A549 treated with AZD2906 at 1 μM for 4 hours (cell line): ENCODE measurements at places on chromosomes 16 and 17. TPM values are rescaled to one million over a fixed set of nuclear protein-coding genes. Genes with fewer than 3 reads are reported as not detected.

Gene TMEM238L
- not detected in 5 replicates for total RNA-seq

Gene OGFOD1
- total RNA-seq: 70.3 to 110 TPM (median 77.4 TPM) in 5 replicates

Gene ASB16
- total RNA-seq: 0.07 TPM in 3 of 5 replicates, not detected in the others

Gene MT1X
- 569 to 951 TPM (median 792 TPM) in 5 replicates for total RNA-seq

Gene TEX19
- total RNA-seq: 0.29 to 0.49 TPM (median 0.37 TPM) in 5 replicates

Gene DNASE1L2
- 0.60 to 1.7 TPM (median 1.3 TPM) in 5 replicates for total RNA-seq

Gene DHX58
- 0.37 to 0.79 TPM (median 0.39 TPM) in 5 replicates for total RNA-seq

Gene NTN1
- 0.46 to 0.85 TPM (median 0.58 TPM) in 5 replicates for total RNA-seq

Gene OR2C1
- not detected in 5 replicates for total RNA-seq

Gene CDK5R1
- 6.1 to 6.7 TPM (median 6.3 TPM) in 5 replicates for total RNA-seq

Gene CACNA1G
- 3.3 to 4.1 TPM (median 4.0 TPM) in 5 replicates for total RNA-seq

Gene TLCD2
- 1.3 to 2.0 TPM (median 1.6 TPM) in 5 replicates for total RNA-seq

Gene NLRC3
- total RNA-seq: 0.02 to 0.08 TPM in 2 of 5 replicates, not detected in the others

Gene SCN4A
- total RNA-seq: 0.02 to 0.13 TPM (median 0.03 TPM) in 5 replicates

Gene HEATR9
- not detected in 5 replicates for total RNA-seq

Gene RSPRY1
- 33.0 to 47.7 TPM (median 37.2 TPM) in 5 replicates for total RNA-seq

Gene CSH2
- not detected in 5 replicates for total RNA-seq

Gene ABCA8
- 0.24 to 0.52 TPM (median 0.31 TPM) in 5 replicates for total RNA-seq

Gene DOC2A
- total RNA-seq: 1.3 to 1.9 TPM (median 1.8 TPM) in 5 replicates

Gene TNFRSF13B
- total RNA-seq: not detected in 5 replicates

Gene RHBDL1
- 0.50 to 1.5 TPM (median 1.3 TPM) in 5 replicates for total RNA-seq

Gene SMTNL2
- 0.17 to 0.74 TPM (median 0.51 TPM) in 5 replicates for total RNA-seq

Gene RUNDC3A
- total RNA-seq: 0.82 to 1.5 TPM (median 0.88 TPM) in 5 replicates

Gene ADPRM
- 6.1 to 9.2 TPM (median 8.6 TPM) in 5 replicates for total RNA-seq
